ENCODE measurements at places on chromosomes 2 and 18.

- no peak for DNase-seq
These were observed 257.9 kb downstream of the DYSF start for GRCh38 chr2:71711133-71711855.

- DNase-seq: no peak
These were observed 61.0 kb upstream of the NFE2L2 start for GRCh38 chr2:177325554-177325953.

DNA sequence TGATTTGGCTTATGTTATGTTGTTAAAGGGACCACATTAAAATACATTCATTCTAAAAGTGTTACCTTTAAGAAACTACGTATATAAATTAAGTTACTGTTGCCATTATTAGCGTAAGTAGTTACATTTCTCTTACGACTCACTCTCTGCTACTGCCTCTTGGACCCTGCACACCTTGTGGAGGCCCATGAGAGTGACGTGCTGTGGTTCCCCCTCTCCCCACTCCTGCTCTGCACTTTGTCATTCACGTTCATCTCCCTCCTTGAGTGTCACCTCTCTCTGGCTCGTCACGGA is 830 bp upstream of the MERTK start:
- no peak for DNase-seq

GRCh38 chr2:68969736-68970490 is 4.5 kb upstream of the GKN1 start:
- no peak for DNase-seq

GRCh38 chr18:3713166-3713565 is 263.2 kb downstream of the TGIF1 start:
- no peak for DNase-seq
